ENCODE measurements at places on chromosomes 12 and 14.

GRCh38 chr12:47821346-47821706, 1.6 kb upstream of the HDAC7 start:
- no peak for DNase-seq

DNA sequence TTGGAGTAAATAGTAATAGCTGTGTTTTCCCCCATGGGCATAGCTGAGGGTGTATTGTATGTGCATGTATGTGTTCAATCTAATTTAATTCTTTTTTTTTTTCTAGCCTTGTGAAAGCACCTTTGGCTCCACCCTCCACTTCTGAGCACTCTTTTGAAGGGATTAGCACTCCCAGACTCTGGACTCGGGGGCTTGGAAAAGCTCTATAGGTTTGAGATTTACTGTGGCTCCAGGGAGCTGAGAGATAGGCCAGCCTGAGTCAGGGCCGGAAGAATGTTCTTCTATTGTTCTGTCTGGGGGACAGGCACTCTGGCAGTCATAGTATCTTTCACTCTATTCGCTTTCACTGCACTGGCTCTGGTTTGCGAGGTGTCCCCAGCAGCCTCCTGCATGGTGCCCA, 540.0 kb upstream of the TBX3 start:
- DNase-seq: no peak

DNA sequence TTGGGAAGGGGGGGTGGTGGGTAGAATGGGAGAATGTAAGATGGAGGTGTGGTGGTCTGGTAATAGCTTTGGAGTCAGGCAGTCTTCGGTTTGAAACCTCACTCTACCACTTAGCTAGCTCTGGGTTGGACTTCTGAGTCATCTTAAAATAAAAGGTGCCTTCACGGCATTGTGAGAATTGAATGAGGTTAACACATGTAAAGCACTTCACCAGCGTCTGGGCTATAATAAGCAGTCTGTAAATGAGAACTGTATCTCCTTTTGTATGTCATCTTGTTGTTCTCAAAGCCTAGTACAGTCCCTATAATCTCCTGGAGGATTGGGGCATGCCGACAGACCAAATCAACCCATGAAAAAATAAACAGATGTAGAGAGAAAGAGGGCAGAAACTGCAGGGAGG, 11.2 kb downstream of the C2CD5 start:
- DNase-seq: no peak

- DNase-seq: no peak
Observed at GRCh38 chr14:33859306-33859705, 91.6 kb downstream of the EGLN3 start.

GRCh38 chr12:119201789-119202543, 23.2 kb downstream of the HSPB8 start:
- no peak for DNase-seq

- DNase-seq: no peak
Observed at GRCh38 chr14:79064214-79064613, 894.0 kb downstream of the NRXN3 start.

DNA sequence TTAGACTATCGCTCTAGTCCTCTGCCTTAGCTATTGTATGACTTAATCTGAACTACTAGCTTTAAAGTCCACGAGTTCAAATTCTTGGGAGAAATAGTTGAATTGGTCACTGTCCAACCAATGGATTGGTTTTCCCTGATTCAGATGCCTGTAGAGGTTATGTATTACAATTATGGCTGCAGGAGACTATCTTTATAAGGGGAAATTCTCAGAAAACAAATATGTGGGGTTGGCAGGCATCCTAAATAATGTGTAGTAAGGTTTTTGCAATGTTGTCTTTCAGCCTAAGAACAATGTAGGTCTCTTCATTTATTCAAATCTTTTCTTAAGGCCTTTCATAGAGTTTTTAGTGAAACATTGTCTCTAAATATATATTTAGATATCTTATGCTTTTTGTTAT, 26.9 kb downstream of the MYRFL start:
- DNase-seq: no peak

- DNase-seq: no peak
Observed at GRCh38 chr12:115384391-115384790, 700.4 kb upstream of the TBX3 start.

DNA sequence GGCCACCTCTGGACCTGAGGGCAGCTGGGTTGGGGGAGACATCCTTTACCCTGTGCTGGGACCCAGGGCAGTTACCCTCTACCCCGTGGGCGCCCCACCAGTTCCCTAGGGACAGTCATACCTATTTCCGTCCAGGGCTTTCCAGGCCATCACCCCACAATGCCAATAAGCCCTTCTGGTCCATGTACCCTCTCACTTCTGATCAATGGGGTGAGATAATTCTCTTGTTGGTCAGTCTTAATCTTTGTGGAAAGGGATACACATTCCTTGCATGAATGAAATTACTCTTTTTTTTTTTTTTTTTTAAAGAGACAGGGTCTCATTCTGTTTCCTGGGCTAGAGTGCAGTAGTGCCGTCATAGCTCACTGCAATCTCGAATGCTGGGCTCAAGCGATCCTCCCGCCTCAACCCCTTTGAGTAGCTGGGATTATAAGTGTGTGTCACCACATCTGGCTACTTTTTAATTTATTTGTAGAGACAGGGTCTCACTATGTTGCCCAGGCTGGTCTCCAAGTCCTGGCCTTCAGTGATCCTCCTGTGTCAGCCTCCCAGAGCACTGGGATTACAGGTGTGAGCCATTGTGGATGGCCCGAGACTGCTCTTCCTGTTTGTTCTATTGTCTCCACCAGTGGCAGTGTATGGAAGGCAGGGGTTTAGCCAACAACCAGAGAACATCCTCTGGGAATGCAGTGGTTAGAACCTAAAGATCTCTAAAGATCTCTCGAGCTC, 46.3 kb upstream of the STON2 start:
- DNase-seq: no peak

GRCh38 chr14:26395726-26396125, 202.1 kb downstream of the NOVA1 start:
- DNase-seq: no peak

- DNase-seq: no peak
Observed at GRCh38 chr14:37198273-37198598, 499 bp downstream of the MIPOL1 start.

GRCh38 chr12:59780605-59781135, 184.8 kb downstream of the SLC16A7 start:
- DNase-seq: no peak

GRCh38 chr12:76299536-76300296, 48.5 kb downstream of the BBS10 start:
- DNase-seq: no peak

- DNase-seq: peak; percentile 42
Observed at GRCh38 chr14:88323086-88323522, at the start of gene KCNK10. Gene KCNK10 (minus strand): TSS chr14:88323269. CDS start chr14:88322798, 471 bp downstream.

DNA sequence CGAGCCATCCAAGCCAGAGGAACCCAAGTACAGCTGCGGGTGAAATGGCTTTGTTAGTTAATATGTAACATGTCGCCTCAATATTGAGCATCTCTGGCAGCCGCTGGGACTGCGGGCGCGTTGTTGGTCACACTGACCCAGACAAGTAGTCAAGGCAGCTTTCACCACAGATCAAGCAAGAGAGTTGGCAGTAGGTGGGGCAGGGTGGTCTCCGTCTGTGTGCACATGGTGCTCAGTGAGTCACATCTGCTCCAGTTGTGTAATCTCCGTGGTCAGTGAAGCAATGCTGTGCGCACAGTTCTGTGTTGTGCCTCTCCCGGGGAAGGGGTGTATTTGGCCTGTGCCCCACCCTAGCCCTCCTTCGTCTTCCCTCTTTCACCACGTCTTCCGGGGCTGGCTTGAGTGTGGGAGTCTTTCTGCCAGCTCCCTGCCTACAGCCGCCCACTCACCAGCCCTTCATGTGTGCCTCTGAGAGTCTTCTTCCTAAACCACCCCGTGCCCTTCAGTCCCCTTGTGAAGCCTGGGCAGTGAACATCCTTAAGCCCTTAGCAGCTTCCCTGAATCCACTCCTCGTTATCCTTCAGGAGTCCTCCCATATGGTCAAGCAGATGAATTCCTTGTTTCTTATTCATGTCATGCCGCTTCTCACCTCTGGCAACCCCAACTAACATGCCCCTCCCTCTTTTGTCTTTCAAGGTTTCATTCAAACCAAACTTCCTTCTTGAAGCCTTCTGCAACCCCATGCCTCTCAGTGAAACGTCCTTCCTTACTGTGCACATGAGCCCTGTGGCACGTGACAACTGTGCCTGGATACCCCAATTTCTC, 242.1 kb downstream of the CACNA1C start:
- DNase-seq: no peak

DNA sequence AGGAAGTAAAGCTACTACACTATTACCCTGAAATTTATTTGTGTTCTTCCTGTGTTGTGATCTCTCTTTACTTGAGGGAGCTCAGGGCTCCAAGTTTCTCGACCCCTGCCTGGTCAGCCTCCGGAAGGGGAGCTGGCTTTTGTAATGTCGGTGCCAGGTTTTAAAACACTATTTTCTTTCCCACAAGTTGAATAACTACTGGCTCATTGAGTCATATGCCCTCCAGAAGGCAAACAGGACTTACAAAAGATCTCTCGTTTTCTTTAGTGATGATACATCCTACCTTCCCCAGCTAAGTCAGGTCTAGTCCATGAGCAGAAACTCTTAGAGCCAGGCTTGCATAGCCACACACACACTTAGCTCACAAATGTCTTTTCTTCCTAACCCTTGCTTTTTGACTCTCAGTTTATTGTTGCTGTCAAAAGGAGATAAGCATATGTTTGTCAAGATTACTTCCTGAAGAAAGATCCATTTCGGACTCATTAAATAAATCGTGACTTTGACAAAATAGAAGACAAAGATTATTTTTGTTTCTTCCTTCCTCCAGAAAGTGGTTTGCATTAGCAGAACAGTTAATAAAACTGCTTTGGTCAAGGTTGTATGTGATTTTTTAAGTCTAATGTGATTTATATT, 209.8 kb upstream of the FLRT2 start:
- DNase-seq: no peak

GRCh38 chr12:52524241-52524897, 4.2 kb upstream of the KRT5 start:
- no peak for DNase-seq

- no peak for DNase-seq
Observed at GRCh38 chr12:111430433-111431353, 25.0 kb downstream of the SH2B3 start.

DNA sequence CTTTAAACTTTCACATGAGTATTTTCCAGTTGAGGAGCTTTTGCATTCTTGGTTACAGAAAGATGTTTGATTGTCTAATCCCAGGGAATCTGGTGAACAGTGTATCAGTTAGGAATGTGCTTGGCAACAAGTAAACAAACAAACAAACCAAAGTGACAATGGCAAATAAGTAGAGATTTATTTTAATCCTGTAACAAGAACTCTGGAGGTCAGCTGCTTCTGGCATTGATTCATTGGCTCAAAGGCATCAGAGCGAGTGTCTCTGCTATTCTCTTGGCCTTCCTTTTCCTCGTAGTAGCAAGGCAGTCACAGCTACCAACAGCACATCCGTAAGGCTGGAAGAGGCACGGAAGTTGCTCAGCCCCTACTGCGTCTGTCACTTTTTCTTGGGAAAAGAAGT, 37.2 kb downstream of the CRADD start:
- no peak for DNase-seq

GRCh38 chr14:21505012-21505553, 6.1 kb downstream of the METTL3 start:
- DNase-seq: no peak

All from occipital lobe (tissue), 3 donors.